ENCODE measurements at places on chromosomes 13 and 19. TPM values are rescaled to one million over a fixed set of nuclear protein-coding genes. Genes with fewer than 3 reads are reported as not detected.

- DNase-seq: no peak
Observed at GRCh38 chr19:15934332-15935078, at the start of gene CYP4F11. Gene CYP4F11, minus strand, starts transcription at chr19:15934529. Its CDS starts 121 bp downstream, at chr19:15934408.

RFC3 gene
- 5.7 TPM for total RNA-seq

GRCh38 chr19:47057328-47057727, 8.9 kb upstream of the TMEM160 start:
- no peak for DNase-seq

DNA sequence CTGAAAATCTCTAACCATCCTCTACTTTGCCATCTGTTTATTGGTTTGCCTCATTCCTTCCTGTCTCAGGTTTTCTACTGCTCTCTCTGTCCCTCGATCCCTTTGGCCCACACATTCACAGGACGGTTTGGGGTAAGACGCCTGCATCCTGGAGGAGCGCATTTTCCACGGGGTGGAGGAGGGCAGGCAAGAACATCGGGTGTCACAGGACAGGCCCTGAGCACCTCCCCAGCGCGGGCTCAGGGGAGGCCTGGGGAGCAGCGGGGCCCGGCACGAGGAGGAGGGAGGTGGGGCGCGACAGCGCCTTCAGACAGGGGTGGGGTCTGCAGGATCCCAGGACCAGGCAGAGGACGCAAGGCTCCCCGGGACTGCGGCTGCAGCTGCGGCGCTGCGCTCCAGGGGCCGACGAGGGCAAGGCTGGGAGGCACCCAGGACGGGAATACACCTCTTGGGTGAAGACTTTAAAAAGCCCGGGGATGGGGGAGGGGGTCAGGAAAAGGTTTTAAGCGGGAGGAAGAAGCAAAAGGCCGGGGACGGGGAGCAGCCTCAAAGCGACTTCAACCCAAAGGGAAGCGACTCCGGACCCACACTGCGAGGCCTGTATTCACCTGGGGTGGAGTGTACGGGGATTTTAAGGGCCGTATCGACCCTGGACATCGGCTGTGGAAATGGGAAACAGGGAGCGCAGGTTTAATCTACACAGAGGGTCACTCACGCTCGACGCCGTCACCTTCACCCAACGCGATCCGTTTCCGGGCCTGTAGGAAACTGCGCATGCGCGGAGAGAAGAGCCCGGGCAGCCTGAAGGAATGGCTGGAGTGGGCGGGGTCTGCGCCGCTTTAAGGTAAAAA, at the start of gene ZNF415:
Gene ZNF415 (minus strand): TSS at position 770 of the 851 bp plus-strand sequence. CDS start 10,234 bp downstream, outside the sequence.
- peak; percentile 62 for DNase-seq

DNA sequence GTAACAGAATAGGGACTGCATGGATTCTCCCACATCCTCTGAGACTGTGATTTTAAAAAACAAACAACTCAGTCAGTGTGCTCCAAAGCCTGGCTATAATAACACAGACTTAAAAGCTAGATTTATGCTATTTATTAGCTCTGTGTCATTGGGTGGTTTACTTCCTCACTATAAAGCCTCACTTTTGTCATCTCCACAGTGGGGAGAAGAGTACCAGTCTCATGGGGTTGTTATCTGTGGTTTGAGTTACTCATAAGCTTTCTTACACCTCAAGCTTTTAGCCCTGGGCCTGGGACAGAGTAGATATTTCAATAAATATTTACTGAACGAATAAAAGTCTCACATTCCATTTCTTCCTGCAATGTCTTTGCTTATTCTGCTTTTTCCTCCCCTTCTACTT, 5.3 kb downstream of the RNASEH2B start:
- no peak for DNase-seq

MIR17HG gene
- 5.1 TPM for total RNA-seq

DNA sequence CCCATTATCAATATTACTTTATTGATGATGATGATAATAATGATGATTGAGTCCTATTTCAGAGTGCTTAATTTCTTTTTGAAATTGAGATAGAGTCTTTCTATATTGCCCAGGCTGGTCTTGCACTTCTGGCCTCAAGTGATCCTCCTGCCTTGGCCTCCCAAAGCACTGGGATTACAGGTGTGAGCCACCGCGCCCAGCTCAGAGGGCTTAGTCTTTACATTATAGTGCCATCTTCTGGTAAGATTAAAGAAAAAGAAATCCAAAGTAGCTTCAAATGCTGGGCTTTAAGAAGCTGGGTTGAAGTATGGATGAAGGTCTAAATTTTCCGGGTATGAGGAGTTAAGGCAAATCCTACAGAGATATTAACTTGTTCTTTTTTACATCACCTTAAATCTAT, 3.4 kb upstream of the ZNF333 start:
- DNase-seq: no peak

GRCh38 chr19:33295621-33296487, 6.5 kb downstream of the CEBPA start:
- no peak for DNase-seq

GRCh38 chr19:17103177-17103576, 27.6 kb downstream of the MYO9B start:
- DNase-seq: no peak

LGALS7 gene
- not detected for total RNA-seq

GRCh38 chr19:4807188-4807587, 15.7 kb downstream of the FEM1A start:
- DNase-seq: no peak

GRCh38 chr19:4144666-4145249, 8.7 kb upstream of the CREB3L3 start:
- no peak for DNase-seq

- no peak for DNase-seq
Observed at GRCh38 chr19:31349160-31349881, at the start of gene TSHZ3. Gene TSHZ3, minus strand, starts transcription at chr19:31349436. Its CDS starts 217 bp downstream, at chr19:31349219.

DNA sequence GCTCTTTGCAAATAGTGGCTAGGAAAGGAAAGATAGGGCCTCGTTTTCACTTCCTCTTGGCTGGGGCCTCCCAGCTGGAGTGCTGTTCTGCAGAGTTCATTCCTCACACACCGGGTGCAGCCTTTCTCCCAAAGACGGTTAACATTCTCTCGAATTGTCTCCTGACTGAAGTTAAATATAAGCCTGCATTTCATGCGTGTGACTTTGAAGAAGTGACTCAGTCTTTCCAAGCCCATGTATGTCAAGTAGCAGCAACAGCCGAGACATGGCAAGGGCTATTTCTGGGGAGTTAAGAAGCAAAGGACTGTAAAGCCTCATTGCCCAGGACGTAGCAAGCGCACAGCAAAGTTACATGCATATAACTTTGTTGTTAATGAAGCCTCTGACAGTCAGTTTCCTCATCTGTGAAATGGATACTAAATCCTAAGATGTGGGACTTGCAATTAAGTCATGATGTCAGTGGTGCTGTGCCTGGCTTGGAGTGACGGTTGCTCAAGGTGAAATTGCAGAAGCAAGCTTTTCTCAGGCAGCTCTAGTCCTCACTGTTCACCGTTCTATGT, 502.4 kb downstream of the MYO16 start:
- no peak for DNase-seq

KLK12 gene
- total RNA-seq: not detected

DNA sequence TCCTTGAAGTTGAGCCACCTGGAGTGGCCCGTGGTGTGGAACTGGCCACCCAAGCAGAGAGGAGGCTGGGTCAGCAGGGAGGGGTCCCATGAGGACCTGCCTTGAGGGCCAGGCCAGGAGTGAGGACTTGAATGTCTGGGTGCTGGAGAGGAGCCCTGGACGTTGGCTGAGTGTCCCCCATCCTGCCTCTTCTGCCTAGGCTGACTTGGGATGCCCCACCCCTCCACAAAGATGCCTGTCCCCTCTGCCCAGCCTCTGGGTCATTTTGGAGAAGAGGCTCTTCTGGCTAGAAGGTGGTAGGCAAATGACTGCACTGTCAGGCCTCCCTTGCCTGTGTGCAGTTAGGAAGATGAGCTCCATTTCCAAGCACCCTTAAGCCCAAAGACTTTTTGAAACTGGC, 1.7 kb downstream of the SSBP4 start:
- no peak for DNase-seq

DNA sequence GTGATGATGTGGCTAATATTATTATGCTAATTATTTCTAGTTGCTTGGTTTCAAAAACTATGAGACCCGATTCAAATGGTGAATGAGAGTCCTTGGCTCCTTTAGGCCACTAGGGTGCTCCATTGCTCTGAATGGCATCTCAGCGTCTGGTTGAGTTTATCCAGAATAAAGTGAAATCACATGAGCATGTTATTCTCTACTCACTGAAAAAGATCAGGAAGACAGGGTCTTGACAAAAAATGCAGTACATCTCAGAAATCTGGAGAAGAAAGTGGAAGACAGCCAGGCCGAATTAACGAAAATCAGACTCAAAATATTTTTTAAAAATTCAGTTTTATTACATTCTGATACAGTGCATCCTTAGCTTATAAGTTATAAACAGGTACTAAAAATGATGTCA, 516.2 kb downstream of the MYO16 start:
- DNase-seq: no peak

FAM83E gene
- not detected for total RNA-seq

OR10H1 gene
- not detected for total RNA-seq

GRCh38 chr19:38492181-38492813, 58.8 kb downstream of the RYR1 start:
- no peak for DNase-seq

DNA sequence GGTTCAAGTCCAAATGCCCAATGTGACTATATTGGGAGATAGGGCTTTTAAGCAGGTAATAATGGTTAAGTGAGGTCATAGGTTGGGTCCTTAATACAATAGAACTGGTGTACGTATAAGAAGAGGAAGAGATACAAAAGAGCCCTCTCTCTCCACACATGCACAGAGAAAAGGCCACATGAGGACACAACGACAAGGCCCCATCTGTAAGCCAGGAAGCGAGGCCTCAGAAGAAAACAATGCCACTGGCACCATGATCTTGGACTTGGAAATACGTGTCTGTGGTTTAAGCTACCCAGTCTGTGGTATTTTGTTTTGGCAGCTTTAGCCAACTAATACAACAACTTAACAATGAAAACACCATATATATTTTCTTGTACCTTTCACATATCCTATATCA, 23.4 kb upstream of the RFC3 start:
- no peak for DNase-seq

DNA sequence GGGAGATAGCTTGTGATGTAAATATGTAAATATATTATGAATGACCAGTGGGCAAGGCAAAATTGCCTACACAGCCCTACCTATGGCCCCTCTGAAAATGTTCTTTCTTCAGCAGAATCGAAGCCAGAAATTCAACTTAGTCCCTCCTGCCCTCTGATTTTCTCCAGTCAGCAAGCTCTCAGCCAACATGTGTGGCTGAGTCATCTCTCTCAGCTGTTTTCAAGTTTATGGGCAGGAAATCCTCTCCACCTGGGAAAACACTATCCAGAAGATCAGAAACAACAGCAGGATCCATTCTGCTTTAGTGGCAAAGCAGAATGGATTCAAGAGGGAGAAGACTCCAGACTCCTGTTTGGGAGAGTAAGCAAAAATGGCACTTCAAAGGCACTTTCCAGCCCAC, 8.9 kb upstream of the ZNF527 start:
- DNase-seq: no peak

All from omental fat pad (tissue), 4 donors.